ENCODE measurements at places on chromosomes 4 and X.

GRCh38 chrX:110391086-110391485, 32.4 kb downstream of the RTL9 start:
- DNase-seq, result no peak

GRCh38 chr4:966266-967112, 6.9 kb downstream of the DGKQ start:
- DNase-seq, result no peak

- DNase-seq, result no peak
Observed at GRCh38 chr4:18578307-18578706, 556.8 kb upstream of the LCORL start.

DNA sequence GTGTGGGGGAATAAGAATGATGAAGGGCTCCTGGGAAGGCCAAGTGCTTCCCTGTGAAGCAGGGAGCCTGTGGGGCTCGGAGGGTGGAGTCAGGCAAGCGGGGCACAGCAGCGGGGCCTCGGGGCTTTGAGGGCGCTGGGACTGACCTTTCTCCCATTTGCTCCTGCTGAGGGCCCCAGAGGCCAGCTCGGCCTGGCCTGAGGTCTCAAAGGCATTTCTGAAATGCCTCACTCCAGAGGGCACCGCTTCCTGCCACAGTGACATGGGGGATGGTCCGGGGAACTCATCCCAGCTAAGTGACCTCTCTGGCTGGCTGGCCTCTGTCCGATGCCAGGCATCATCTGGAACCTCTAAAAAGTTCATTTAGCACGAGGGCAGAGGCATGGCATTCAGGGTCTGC, 98.8 kb upstream of the STX18 start:
- no peak for DNase-seq

DNA sequence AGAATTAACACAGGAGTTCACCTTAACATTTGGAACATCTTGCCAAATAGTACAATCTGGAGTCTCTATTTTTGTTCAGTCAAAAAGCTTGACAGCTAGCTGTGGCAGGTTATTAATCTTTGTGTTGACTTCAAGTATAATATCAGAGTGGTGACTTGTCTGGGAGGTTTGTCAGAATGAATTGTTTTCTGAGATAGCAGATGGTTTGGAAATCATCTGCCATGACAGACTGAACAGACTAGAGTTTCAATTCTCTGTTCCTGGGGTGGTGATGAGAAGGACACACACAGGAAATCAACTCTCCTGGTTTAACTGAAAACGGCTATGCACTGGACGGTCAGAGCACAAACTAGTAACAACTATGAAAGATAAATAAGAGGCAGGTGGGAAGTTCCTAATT, 203.3 kb upstream of the EMCN start:
- DNase-seq, result no peak

- no peak for DNase-seq
Observed at GRCh38 chrX:43910012-43910411, 27.8 kb upstream of the MAOB start.

- no peak for DNase-seq
Observed at GRCh38 chr4:76758290-76758882, 139.6 kb downstream of the SOWAHB start.

- no peak for DNase-seq
Observed at GRCh38 chrX:24018809-24019208, 8.2 kb downstream of the KLHL15 start.

DNA sequence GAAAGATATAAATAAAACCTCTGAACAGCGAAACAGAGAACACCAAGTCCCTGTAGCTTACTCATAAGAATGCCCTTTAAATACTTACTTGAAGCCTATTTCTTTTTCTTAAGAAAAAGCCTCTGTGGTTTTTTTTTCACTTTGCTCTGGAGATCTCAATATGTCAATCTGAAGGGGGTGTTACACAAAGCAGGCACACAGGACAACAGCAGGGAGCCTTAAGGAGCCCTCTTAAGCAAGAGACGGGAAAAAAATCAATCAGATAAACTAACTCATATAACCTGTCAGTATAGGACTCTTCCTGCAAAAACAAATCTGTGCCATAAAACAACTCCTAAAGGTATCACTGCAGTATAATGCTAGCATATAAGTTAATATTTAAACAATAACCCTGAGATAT, 611.1 kb upstream of the ATOH1 start:
- no peak for DNase-seq

DNA sequence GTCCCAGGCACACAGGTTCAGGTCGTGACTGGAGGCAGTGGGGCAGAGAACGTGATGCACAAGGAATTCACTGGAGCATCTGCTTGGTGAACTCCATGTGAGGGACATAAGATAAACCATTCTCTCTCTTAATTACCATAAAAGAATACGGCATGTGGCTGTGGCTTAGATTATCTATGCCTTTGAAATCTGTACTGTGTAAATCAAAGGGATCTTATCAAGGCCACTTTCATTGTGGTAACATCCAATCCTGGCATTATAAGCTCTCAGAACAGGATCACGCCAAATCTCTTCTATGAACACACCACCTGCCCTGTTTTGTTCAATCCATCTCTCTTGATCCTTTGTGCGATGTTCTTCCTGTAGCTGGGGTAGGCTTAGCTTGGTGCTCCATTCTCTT, 192.3 kb downstream of the SPATA18 start:
- DNase-seq, result no peak

GRCh38 chr4:188728359-188728758, 589.1 kb downstream of the TRIML1 start:
- no peak for DNase-seq

DNA sequence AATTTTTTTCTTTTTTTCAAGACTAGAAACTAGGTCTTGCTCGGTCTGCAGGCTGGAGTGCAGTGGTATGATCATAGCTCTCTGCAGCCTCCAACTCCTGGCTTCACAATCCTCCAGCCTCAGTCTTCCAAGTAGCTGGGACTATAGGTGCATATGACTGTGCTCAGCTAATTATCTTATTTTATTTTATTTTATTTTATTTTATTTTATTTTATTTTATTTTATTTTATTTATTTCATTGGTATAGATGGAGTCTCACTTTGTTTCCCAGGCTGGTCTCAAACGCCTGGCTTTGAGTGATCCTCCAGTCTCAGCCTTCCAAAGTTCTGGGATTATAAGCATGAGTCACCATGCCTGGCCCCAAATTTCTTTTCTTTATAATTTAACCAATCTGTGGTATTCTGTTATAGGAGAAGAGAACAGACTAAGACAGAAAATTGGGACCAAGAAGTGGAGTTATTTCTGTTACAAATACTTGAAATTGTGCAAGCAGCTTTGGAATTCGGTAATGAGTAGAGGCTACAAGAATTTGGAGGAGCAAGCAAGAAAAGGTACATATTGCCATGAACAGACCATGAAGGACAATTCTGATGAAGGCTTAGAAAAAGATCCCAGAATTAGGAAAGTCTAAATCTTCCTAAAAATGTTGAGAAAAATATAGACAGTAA, 4.0 kb upstream of the PRDM5 start:
- DNase-seq, result no peak

DNA sequence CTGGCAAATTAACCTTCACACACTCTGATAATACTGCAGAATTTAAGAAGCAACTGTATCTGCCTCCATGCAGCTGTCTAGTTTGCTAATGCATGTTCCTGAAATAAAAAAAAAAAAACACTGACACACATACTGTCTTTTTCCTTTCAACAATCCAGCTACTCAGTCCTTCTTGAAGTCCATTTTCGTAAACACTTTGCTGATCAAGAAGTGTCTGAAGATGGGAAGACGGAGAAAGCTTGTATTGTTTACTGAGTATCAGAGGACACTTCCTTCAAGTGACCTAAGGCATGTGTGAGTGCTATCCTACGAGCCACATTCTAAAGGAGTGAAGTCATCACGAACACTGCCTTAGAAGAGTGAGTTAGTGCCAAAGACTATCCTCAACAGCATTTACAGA, 82.6 kb downstream of the LUZP4 start:
- DNase-seq, result no peak

GRCh38 chrX:28787206-28787605, 200.0 kb downstream of the IL1RAPL1 start:
- DNase-seq, result no peak

GRCh38 chr4:2079926-2080325, 20.8 kb downstream of the NAT8L start:
- no peak for DNase-seq
